ENCODE measurements at places on chromosomes 2 and 18.

- DNase-seq: no peak
These were observed 36.2 kb upstream of the CCBE1 start for GRCh38 chr18:59733421-59733820.

DNA sequence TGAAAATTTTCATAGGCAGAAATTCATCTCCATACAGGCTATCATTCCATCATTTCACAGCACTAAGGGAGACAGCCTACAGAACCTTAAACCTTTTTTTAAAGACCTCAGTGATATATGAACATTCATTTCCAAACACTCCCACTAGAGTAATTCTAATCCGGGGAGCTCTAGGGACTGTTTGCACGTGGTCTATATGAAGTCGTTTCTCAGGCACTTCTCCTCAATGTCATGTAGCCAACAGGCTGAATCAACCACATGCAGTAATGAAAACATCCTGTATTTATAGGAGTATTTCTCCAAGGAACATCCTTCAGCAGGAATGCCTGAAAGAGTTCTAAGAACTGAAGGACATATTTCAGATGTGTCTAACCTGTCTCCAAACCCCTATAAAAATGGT lies 97.3 kb upstream of the CREB1 start:
- DNase-seq: no peak

- no peak for DNase-seq
These were observed 65.1 kb upstream of the COL3A1 start for GRCh38 chr2:188909036-188909435.

GRCh38 chr2:39241588-39241987 lies 2.2 kb downstream of the CDKL4 start:
- DNase-seq: no peak

- DNase-seq: no peak
These were observed 1.9 kb downstream of the BMPR2 start for GRCh38 chr2:202378001-202378400.

DNA sequence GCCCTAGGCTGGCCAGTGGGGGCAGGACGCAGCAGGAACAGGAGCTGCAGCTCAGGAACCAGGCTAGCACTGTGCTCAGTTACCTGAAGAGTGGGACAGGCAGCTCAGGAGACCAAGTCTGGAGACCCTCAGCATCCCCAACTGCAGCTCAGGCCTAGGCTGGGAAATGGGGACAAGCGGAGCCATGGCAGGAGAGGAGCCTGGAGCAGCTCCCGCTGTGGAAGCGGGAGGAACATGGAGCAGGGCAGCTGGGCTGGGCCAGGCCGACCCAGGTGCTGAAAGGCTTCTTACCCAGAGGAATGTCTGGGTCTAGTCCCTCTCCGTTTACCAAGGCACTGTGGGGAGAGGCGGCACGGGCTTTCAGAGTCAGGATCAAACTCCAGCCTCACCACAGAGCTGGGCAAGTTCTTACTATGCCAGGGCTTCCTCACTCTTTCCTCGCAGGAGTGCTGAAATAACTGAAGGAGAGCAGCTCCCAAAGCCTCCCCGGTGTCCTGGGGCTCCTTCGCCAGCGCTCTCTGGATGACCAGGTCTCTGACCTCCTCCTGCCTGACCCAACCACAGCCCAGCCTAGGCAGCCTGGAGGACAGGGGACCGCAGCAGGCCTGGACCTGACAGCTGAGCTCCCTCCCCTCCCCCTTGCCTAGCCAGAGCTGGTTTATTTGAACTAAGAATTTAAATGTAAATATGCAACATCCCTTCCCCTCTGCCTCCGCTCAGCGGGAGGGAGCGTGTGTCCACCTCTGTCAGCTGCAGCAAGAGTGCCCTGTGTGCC lies 247.8 kb upstream of the SIX2 start:
- no peak for DNase-seq

DNA sequence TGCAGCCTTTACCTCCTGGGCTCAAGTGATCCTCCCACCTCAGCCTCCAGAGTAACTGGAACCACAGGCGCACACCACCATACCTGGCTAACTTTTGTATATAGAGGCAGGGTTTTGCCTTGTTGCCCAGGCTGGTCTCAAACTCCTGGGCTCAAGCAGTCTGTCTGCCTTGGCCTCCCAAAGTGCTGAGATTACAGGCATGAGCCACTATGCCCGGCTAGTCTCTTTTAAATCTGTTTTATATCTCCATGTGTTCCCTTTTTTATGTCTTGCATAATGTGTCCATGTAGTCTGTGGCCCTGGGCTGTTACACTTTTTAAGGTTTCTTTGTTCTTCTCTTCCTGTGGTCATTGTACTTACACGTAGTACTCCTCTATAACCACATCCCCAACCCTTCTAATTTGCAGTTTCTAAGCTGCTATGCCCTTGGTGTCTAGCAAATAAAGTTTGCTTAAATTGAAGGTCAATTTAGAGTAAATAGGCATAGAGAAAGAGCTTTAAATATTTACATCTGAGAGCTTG lies 168.2 kb downstream of the MCFD2 start:
- DNase-seq: no peak

Data from activated T-cell treated with anti-CD3 and anti-CD28 coated beads, Interleukin-2, amount 50 U/mL, for 48 hours (primary cell).